Activated CD8-positive, alpha-beta memory T cell treated with anti-CD3 and anti-CD28 coated beads for 4 hours (primary cell): ENCODE measurements at places on chromosomes 6 and 20.

DNA sequence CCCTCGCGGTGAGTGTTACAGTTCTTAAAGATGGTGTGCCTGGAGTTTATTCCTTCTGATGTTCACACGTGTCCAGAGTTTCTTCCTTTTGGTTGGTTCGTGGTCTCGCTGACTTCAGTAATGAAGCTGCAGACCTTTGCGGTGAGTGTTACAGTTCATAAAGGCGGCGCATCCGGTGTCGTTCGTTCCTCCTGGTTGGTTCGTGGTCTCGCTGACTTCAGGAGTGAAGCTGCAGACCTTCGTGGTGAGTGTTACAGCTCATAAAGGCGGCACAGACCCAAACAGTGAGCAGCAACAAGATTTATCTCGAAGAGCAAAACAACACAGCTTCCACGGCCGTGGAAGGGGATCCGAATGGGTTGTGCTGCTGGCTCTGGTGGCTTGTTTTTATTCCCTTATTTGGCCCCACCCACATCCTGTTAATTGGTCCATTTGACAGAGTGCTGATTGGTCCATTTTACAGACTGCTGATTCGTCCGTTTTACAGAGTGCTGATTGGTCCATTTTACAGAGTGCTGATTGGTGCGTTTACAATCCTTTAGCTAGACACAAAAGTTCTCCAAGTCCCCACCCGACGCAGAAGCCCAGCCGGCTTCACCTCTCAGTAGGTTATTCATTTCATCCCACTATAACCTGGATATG lies 48.2 kb upstream of the ARG1 start:
- no peak for DNase-seq

- DNase-seq: no peak
Observed at GRCh38 chr6:137820952-137821351, 46.1 kb upstream of the TNFAIP3 start.

DNA sequence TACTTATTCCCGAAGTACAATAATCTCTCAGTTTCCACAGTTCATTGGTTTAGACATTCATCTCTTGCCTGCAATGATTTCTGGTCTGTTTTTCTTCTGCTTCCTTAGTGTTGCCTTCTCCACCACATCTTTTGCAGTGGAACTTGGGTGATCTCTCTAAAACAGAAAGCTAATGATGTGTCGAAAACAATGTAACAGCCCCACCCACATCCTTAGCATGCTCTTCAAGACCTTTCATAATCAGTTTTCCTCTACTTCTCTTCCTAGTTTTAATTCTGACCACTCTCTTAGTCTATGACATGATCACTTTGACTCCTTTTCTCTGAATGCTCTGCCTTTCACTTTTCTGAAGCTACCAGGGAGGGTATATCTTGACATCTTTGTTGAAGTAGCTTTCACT lies 1007.9 kb upstream of the CITED2 start:
- no peak for DNase-seq

GRCh38 chr20:8394308-8394945 lies 262.4 kb downstream of the PLCB1 start:
- DNase-seq: no peak

DNA sequence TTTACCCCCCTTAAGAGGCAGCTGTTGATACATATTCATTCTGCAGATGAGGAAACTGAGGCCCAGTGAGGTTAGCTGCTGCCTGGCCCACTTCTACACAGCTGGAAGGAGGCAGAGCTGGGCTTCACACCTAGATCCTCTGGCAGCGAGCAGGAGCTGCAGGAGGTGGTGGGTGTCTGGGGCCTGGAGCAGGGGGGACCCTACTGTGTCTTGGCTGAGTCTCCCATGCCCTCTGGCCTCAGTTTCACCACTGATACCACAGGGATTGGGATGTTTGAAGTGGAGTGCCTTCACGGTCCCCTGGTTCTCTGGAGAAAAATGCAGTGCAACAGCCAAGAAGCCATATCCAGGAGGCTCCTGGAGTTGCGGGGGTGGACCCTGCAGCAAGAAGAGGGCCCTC lies 8.2 kb upstream of the BPIFA2 start:
- DNase-seq: no peak

- no peak for DNase-seq
Observed at GRCh38 chr6:101614774-101615173, 221.3 kb downstream of the GRIK2 start.

DNA sequence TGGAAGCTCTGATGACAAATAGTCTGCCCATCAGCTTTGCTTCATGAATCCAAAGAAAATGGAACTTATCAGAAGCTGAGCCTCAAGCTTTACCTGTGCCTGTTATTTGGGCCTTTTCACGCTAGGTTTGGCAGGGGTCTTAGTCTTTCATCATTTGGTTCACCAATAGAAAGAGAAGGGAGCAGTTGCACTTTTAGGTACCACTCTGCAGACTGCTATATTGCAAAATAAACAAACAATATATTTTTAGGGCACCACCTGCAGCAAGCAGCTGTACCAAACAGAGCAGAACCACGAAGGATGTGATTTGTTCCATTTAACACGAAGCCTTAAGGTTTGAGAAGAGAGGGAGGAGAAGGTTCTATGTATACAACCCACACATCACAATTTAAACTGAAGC lies 291.4 kb upstream of the RNF217 start:
- DNase-seq: no peak

- no peak for DNase-seq
Observed at GRCh38 chr20:47297746-47298145, 58.8 kb downstream of the ZMYND8 start.

DNA sequence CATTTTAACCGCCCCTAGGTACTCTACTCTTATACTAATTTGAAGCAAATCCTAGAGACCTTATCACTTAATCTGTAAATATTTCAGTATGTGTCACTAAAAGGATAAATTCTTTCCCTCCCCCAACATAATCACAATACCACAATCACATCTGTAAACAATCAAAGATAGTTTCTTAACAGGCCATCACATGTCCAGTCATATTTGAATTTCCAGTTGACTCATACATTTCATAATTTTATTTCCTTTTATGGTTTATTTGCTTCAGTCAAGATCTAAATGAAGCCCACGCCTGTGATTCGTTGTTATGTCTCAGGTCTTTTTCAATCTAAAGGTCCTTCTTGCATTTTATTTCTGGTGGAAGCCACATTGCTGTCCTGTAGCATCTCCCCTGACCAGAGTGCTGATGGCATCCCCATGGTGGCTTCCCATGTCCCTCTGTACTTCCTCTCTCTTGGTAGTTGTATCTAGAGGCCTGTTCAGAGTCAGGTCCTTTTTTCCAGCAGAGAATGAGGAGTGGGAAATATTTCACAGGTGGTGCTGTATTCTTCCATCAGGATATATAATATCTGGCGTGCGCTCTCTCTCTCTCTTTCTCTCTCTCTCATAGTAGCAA lies 128.6 kb upstream of the SLC22A23 start:
- DNase-seq: no peak

- DNase-seq: no peak
Observed at GRCh38 chr6:35471836-35472345, 3.7 kb downstream of the RPL10A start.

DNA sequence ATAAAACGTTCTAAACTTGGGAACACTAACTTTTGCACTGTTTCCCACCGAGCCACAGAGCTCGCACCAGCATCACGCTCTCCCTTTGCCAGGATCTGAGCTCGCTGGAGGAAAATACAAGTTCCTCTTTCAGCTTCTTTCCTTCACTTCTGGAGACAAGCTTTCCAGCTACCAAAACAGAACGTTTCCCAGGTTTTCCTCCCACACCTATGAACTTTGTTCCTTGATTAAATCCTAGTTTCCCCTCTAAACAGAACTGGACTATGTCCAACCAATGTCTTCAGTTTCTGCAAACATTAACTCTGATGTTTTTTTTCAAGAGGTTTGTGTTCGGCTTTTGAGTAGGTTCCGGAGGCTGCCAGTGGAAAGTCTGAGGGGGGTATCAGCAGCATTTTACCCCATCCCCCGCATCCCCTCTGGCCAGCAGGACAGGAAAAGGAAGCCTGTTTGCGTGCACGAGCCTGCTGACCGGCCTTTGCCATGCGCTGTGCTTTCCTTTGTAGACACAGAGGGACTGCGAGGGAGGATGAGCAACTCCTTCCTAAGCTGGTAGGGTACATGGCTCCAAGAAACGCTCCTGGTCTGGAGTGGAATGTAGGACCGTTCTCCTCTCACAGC lies 135.5 kb downstream of the LY86 start:
- DNase-seq: no peak

- no peak for DNase-seq
Observed at GRCh38 chr6:2749969-2750600, 637 bp downstream of the MYLK4 start.

DNA sequence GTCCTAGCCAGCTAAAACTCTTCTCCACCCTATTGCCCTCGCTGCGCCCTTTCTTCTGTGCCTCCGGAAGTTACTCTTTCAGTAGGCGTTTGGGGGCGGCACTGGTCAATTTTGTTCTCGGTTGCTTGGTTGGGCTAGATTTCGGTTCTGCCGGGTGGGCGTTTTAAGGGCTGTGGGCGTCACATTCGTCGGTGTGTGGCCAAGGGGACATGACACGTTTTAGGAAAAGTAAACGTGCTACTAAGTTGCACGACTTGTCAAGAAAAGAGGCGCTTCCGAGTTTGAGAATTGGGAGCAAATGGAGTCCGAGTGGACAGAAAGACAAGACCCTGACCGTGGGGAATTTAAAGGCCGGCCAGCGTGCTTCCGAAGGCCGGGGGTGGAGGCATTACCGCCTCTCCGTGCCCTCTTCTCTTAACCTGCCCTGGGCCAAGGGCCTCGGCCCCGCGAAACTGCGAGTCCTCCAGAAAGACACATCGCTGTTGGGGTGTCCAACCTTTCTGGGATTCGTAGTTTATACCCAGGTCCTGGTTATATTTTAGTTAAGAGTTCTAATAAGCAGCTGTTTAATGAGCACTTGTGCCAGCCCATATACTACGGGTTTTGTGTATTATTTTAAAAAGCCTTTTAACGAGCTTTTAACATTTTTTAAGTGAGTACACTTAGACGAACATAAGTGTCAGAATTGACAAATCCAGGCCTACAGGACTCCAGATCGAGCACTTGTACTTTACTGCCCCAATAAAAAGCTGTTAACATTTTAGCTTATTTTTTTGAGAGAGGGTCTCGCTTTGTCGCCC lies 664 bp upstream of the BAG6 start:
- DNase-seq: peak; percentile 86

DNA sequence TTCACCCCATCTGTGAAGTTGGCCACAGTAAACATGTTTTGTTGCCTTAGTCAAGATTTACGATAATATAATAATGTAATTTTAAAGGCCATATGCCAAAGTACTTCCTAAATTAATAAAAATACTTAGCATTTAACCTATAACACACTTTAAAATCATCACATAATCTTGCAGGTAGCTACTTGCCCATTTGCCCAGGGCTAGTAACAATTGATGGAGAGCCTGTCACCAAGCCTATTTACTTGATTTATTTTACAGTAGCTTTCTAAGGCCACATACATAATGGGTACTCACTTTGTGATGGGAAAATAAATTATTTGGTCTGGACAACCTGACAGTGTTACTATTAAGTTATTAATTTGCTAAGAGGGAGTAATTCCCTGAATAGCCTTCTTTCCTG lies 14.5 kb downstream of the BTBD9 start:
- no peak for DNase-seq

GRCh38 chr20:3238616-3239025 lies 369 bp downstream of the SLC4A11 start:
- DNase-seq: no peak

DNA sequence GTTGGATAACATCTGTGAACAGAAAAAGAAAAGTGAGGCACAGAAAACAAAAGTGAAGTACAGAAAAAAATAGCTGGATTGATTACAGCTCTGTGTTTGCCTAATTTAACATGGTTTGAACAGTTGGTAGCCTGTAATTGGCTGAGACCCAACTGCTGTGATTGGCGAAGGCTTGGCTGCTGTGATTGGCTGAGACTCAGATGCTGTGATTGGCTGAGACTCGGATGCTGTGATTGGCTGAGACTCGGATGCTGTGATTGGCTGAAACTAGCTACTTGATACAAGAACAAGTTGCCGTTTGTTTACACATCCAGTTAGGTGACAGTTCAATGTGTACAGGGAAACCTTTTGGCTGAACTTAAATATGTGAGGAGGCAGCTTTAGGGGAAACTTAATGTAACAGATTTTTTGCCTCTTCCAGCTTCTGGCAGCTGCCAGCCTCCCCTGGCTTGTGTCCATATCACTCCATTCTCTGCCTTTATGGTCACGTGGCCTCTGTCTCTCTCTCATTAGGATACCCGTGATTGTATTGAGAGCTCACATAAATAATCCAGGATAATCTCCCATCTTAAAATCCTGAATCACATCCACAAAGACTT lies 223.4 kb upstream of the FOXA2 start:
- DNase-seq: no peak

DNA sequence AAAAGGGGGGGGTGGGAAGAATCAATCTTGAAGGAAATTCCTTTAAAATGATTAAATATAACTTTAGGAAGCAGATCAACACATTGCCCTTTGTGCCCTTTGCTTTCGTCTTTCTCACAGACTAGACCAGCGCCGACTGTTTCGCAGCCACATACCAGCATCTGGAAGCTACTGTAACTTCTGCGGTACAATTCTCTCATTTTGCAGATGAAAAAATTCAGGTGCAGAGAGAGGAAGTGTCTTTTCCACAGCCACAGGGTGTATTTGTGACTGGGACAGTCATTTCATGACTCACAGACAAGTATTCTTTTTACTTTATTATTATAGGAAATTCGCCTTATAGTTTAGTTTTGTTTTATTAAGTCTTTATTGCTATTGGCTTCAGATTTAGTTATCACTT lies 84.2 kb downstream of the UST start:
- DNase-seq: no peak

GRCh38 chr20:44849703-44850102 lies 35.8 kb upstream of the YWHAB start:
- DNase-seq: no peak
